ENCODE measurements at places on chromosomes 4 and X.
A peak's percentile ranks its signal among the peaks of the same experiment; 100 is the strongest.

DNA sequence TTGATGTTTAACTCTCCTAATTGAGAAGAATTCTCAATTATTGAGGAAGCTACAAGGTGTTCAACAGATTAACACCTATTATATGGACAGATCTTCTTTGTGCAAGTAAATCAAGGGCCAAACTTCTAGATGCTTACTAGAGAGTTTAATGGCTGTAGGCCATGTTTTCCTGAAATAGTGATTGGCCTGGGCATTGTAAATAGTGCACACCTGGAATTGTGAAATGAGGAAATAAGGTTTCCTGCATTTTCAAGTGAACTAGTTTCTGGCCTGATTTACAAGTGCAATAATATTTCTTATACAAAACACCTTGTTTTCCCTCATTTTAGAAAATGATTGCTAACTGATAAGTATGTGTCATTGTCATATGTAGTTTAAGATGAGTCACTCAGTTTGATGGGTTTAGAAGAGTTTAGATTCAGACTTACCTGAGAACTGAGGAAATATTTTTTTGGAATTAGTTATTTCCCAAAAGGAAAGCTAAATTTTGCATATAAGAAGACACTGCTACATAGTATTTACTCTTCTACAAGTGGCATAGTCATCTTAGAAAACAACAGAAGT, 21.2 kb downstream of the AFF1 start:
- no peak for DNase-seq

- no peak for DNase-seq
Measured at GRCh38 chrX:38881066-38881465, 79.8 kb downstream of the MID1IP1 start.

DNA sequence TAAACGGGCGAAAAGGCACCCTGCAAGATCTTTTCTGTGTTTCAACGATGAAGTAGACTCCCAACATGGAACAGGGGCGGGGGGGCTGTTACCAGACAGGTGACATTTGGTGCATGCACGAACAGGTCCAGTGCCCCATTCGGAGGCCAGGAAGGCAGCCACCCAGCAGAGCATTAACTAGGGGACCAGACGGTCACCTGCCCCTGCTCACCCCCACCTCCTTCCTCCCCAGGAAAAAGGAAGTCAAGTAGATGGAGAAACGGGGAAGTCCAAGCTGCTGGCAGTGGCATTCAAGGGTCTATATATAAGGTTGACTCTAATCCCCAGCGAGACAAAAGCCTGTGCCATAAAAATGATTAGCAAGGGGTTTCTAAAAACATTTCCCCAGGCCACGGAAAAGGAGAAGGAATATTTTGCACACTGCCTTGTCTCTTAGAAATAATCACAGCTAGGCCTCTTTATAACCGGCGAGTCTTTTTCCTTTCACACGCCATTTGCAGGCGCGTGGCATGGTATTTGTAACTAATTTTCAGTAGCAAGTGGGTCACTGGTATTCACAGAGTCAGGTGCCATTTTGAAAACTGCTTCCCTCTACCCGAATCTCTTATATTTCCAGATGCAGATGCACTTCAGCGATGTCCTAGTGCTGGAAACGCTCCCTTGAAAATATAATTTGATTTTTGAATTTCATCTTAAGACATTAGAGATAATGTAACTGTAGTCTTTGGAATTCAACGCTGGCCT, 1.2 kb upstream of the TMSB4X start:
- DNase-seq: no peak

GRCh38 chr4:72953571-72953970, 115.9 kb downstream of the COX18 start:
- DNase-seq: no peak

GRCh38 chr4:25937801-25938200, 23.8 kb downstream of the SMIM20 start:
- peak; percentile 26 for DNase-seq

DNA sequence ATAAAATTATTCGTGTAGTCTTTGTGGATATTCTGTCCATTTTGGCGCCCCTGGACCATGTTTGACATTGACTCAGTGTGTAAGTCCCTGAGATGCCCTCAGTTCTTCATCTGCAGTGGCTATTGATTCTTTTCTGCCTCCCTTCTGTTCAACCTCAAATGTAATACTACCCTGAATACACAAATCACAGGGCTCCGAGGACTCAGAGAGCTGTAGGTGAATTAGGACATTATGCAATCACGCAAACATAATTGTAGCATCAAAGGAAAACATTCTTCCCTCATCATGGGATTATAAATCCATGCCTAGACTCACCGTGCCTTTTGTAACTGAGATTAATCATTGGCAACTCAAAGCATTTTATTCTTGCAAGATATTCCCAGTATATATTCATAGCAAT, 161.4 kb upstream of the PACRGL start:
- no peak for DNase-seq
